GM23338 (cell line): ENCODE measurements at places on chromosomes 6 and 20.

- no peak for DNase-seq
Observed at GRCh38 chr20:54494303-54495006, 19.1 kb downstream of the DOK5 start.

DNA sequence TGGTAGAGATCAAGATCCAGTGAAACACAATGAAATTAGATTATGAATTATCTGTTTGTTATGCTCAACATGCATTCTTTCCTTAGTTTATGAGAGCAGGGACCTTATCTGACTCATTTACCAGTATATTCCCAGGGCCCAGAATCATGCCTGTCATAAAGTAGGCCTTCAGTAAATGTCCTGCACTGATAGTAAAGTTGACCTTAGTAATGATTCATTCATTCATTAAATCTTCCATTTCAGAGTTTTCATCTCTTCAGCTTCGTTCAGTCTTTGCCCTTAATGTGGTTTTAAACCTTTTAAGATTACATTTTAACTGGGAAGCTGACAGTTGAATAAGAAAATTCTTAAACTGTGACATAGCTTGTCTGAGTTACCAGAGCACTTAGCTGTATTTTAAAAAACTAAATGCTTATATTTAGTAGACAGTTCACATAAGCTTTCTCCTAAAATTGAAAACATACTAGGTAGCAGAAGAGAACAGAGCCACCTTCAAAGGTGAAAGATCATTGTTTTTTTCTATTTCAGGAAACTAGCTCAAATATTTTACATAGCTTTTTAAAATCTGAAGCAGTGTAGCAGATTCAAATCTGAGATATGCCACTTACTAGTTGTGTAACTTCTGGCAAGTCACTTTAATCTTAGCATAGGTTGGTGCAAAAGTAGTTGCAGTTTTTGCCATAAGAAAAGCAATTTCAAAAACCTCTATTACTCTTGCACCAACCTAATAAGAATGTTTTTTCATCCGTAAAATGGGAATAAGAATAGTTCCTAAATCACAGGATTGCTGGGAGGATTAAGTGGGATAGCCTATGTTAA lies 41.4 kb downstream of the MCM8 start:
- no peak for DNase-seq

GRCh38 chr6:163806755-163807499 lies 392.4 kb downstream of the QKI start:
- no peak for DNase-seq

GRCh38 chr6:54654381-54654780 lies 192.2 kb upstream of the FAM83B start:
- no peak for DNase-seq

- DNase-seq, result no peak
Observed at GRCh38 chr20:62578294-62578897, 63.9 kb upstream of the SLCO4A1 start.

DNA sequence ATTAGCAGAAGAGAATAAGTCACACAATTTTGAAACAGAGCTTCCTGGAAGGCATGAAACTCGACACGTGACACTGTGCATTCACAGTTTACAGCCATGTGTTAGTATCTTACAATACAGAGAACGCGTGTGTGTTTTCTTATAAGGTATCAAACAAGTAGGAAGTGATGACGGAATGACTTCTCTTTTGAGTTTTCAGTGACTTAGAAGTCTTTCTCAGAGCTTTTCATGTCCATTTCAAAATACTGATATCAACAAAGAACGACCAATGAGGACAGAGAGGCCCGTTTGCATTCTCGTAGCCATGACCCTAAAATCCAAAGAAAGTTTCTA lies 36.6 kb upstream of the DUSP22 start:
- no peak for DNase-seq

GRCh38 chr20:58647796-58648501 lies 3.1 kb upstream of the STX16 start:
- no peak for DNase-seq

DNA sequence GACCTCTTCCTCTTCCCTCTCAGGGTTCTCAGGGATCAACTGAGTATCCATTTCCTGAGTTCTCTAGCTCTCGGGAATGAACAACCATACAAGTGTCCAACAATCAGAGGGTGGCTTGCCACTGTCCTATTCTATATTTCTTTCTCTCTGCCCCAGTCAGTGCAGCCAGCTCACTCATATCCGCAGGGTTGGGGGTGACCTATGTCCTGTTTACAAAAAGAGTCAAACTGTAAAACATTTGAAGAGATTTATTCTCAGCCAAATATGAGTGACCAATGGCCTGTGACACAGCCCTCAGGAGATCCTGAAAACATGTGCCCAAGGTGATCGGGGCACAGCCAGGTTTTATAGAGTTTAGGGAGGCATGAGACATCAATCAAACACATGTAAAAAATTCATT lies 10.8 kb upstream of the BTN3A2 start:
- DNase-seq, result no peak

- no peak for DNase-seq
Observed at GRCh38 chr6:14727494-14728395, 518.1 kb upstream of the JARID2 start.

- DNase-seq, result no peak
Observed at GRCh38 chr6:83985308-83985713, 48.3 kb upstream of the MRAP2 start.

GRCh38 chr6:37092923-37093727 lies 76.8 kb upstream of the PIM1 start:
- no peak for DNase-seq

GRCh38 chr6:117502580-117502979 lies 20.1 kb downstream of the DCBLD1 start:
- no peak for DNase-seq

DNA sequence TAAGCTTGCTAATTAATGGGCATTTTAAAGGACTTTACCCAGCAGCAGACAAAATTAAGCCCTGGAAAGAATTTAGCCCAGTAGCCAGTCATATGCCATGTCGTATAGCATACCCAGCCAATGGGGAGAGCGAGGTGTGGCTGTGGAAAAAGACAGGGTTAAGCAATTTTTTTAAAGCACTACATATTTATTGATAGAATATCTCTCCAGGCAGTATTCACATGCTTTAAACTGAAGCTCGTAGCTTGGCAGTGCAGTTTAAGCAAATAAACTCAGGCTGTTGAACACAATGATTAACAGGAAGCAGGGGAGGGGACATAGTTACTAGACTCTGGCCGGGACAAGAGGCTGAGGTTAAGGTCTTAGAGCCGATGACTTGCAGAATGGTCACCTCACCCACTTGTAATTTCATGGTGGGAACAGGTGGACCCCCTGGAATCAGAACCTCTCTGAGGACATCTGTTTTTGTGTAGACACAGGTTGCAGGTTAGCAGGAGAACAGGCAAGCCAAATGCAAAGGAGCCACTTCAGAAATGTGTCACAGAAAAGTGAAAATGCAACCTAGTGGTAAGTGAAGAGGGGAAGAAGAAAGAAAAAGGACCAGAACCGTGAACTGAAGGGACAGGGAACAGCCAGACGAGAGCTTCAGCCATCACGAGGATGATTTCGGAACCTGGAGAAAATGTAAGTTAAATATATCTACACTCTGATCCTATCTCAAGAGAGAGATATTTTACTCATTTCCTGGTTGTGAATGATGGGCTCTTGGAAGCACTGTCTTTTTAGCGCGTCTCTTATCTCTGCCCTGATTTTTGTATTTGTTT lies 7.2 kb downstream of the GCNT2 start:
- no peak for DNase-seq

- no peak for DNase-seq
Observed at GRCh38 chr6:88806728-88807127, 156.7 kb downstream of the RNGTT start.

- peak; percentile 37 for DNase-seq
Observed at GRCh38 chr20:56711018-56711417, 81.9 kb downstream of the TFAP2C start.

DNA sequence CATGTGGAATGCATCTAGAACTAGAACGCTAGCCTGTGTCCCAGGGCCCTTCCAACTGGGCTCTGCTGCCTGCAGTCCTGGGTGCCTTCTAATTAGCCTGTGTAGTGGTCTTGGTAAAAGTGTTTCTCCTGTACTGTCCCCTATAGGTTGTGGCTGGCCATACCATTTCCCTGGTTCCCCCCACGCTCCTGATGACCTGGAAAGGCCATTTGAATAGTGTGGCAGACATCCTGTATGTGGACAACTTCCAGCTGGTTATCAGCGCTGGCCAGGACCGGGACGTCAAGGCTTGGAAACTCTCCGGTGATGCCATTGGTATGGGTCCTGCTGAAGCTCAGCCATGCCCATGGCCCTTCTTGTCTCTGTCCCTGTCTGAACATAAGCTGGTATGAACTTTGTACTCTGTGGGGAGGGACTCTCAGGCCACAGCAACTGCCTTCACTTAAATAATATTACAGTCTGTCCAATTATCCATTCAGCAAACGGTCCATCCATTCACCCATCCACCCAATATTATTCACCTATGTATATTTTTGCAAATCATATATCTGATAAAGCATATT lies 60.7 kb downstream of the SUN5 start:
- peak; percentile 18 for DNase-seq

DNA sequence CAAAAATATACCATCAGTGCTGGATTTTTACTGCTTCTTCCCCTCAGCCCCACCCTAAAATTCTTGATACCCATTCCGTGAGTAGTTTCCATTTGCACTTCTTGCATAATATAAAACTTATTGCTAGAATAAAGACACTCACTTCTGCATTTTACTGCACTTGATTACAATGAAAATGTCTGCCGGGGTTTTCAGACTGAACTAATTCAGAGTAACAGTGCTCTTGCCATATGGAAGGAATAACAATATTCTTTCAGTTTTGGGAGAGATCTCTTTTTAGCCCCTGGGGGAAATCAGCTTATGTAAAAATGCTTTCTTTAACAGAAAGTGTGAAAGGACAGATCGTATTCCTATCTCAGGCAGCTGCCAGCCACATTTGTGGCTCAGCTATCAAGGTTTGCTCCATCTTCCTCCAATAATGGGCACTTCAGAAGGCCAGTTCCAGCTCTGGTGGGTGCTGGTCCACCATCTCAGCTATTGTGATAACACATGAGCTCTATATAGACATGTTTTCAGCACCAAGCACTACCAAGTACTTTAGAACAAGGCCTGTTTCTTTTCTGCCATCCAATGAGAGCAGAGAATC lies 8.9 kb downstream of the SMLR1 start:
- DNase-seq, result no peak

DNA sequence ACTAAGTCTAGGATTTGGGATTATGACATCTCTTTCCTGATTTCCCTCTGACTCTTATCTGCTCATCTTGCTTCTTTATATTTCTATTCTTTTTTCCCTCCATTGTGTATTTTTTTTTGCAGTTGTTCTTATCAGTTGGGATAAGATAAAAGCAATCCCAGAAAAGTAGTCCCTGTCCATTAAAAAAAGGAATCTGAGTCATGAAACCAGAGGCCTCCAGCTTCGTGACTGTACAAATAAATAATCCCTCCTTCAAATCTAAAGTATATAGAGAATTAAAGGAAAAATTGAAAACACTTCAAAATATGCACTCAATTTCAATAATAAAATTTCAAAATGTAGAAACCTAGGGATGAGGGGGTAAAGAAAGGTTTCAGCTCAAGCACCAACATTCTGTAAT lies 317.8 kb upstream of the NT5E start:
- no peak for DNase-seq

DNA sequence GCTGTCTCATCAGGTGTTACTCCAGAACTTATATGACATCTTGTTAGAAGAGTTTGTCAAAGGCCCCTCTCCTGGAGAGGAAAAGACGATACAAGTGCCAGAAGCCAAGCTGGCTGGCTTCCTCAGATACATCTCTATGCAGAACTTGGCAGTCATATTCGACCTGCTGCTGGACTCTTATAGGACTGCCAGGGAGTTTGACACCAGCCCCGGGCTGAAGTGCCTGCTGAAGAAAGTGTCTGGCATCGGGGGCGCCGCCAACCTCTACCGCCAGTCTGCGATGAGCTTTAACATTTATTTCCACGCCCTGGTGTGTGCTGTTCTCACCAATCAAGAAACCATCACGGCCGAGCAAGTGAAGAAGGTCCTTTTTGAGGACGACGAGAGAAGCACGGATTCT lies 43.7 kb upstream of the SMIM28 start:
- no peak for DNase-seq
